ENCODE measurements at places on chromosomes 2 and 18. TPM values are rescaled to one million over a fixed set of nuclear protein-coding genes. Genes with fewer than 3 reads are reported as not detected.

Gene EGR4
- not detected for polyA plus RNA-seq

Gene GKN1
- not detected for polyA plus RNA-seq

Gene MAL
- 408 TPM for polyA plus RNA-seq

Gene FIGN
- not detected for polyA plus RNA-seq

Gene SLC39A10
- polyA plus RNA-seq = 17.1 TPM

Gene MCFD2
- 32.2 TPM for polyA plus RNA-seq
